ENCODE measurements at places on chromosomes 3 and 15.
A peak's percentile ranks its signal among the peaks of the same experiment; 100 is the strongest.

DNA sequence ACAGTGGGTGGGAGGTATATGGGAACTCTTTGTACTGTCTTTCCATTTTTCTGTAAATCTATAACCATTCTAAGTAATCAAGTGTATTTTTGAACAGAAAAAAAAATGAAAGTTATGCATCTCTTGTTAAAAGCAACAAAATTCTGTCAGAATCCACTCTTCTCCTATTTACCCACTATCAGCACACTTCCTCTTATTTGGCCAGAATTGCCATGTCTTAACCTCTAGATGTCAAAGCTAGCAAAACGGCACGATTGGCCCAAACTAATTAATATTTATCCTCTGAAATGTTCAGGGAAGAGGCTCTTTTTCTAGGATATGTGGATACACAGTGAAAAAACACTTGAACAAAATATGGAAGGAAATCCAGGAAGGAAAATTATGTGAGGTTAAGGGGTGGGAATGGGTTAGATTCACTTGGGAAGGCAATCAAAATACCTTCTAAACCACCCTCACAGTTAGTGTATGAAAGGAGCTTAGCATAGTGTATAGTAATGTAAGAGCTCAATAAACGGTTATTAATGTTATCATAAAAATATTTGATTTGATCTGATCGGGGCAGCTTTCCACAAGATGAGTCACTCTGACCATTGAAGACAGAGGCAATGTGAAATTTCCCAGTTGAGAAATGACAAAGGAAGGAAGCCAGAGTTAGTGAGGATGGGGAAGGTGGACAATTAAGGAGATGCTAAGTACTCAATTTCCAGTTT is 20.1 kb upstream of the TGFBR2 start:
- DNase-seq, result no peak

DNA sequence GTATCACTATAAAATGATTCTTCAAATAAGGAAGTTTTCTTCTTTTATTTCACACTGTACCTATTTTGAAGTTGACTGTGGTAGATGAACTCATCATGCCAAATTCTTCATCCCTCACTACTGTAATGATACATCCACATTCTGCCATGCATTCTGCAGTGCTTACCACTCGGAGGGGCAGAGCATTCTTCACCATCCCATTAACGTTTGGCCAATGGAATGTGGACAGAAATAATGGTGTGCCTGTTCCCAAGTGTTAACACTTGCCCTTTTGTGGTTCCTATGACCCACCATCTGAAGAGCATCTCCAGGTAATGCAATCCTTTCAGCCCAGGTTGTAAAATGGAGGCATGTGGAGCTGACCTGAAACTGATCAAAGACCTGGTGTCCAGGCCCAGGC is 18.6 kb downstream of the GOLIM4 start:
- no peak for DNase-seq

DNA sequence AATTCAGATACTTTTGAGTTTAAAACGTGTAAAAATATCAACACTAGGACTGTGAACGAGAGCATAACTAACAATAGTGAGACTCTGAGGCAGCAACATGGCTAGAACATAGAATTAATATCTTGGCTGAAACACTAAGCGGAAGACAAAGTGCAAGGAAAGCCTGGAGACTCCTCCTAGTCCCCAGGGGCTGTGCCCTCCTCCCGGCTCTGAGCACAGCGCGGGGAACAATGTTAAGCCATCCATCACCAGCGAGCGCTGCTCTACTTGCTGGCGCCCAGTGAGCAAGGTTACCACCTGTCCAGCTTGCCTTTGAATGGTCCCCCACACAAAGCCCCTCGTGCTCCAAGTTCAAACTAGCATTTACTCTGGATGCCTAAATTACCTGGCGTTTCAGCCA is 436.9 kb downstream of the FOXP1 start:
- no peak for DNase-seq

DNA sequence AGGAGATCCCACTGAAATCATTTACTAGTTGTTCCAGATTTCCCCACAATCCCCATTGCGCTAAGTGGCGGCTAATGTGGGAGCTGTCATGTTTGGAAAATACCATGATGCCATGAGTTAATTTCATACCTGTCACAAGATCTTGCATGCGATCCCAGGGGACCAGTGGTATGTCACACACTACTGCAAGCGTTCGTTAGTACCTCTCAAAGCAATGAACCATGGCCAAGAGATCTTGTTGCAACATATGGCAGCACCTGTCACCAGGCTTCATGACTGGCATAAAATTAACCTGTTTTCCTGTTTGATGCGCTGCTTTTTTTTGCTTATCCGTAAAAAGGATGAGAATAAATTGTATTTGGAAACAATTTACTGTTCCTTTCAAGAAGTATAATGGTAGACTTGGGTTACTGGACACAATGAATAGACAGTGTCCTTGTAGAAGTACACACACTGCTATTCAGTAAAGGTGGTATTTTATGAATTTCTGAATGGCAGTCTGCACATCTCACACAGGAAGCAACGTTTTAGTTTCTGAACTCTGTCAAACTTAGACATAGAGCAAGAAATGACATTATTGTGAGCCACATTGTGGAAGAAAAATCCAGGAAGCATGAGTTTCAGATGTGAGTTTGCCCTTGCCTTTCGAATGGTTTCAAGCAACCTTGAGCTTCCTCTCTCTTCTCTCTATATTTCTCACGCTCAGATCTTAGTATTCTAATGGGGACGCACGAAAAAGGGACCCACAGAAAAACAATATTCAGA is 81.9 kb downstream of the CHL1 start:
- DNase-seq, result no peak

- no peak for DNase-seq
Observed at GRCh38 chr15:95325763-95326404, 1004.6 kb upstream of the NR2F2 start.

DNA sequence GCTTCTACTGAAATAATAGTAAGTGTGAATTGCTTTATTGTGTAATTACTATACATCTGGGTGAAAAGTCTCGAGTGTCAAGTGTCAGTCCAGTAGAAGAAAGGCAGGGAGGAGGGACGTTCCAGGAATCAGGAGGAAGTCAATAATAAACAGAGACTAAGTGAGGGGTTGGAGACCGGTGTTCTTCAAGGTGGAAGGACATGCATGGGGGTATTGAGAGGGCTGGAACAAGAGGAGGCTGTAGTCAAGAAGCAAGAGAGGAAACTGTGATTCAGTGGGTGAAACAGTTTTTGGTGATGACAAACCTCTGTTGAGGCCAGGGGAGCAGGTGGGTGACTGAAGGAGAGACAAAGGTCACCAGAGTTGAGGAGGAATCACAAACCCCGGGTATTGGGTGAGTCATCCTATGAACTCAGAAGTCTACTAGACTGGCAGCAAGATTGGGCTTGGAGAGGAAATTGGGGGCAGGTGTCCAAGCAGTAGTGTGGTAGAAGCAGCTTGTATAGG is 11.6 kb upstream of the SCAMP5 start:
- DNase-seq, result peak; percentile 47

GRCh38 chr3:190601622-190602021 is 87.7 kb downstream of the IL1RAP start:
- no peak for DNase-seq

GRCh38 chr3:25155652-25156471 is 272.2 kb upstream of the RARB start:
- no peak for DNase-seq

- DNase-seq, result no peak
Observed at GRCh38 chr3:24259901-24260512, 234.6 kb downstream of the THRB start.

DNA sequence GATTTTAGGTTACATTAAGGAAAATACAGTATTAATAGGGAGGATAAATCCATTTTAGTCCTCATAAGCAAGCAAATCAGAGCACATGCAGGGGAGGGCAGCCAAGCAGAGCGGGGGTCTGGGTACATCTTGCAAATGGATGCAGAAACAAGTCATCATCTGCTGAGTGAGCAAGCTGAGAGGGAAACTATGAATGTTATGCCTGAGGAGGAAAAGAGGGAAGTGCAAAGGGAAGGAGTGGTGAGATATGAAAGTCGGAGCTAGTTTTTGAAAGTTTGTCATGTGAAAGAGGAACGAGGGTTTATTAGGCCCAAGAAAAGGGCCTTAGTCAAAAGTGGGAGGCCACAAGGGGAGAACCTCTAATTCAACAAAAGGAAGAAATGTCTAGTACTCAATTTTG is 15.4 kb downstream of the PTX3 start:
- no peak for DNase-seq

GRCh38 chr15:88147760-88148159 is 108.8 kb downstream of the NTRK3 start:
- no peak for DNase-seq

- DNase-seq, result no peak
Observed at GRCh38 chr3:153458881-153459280, 296.9 kb downstream of the RAP2B start.

DNA sequence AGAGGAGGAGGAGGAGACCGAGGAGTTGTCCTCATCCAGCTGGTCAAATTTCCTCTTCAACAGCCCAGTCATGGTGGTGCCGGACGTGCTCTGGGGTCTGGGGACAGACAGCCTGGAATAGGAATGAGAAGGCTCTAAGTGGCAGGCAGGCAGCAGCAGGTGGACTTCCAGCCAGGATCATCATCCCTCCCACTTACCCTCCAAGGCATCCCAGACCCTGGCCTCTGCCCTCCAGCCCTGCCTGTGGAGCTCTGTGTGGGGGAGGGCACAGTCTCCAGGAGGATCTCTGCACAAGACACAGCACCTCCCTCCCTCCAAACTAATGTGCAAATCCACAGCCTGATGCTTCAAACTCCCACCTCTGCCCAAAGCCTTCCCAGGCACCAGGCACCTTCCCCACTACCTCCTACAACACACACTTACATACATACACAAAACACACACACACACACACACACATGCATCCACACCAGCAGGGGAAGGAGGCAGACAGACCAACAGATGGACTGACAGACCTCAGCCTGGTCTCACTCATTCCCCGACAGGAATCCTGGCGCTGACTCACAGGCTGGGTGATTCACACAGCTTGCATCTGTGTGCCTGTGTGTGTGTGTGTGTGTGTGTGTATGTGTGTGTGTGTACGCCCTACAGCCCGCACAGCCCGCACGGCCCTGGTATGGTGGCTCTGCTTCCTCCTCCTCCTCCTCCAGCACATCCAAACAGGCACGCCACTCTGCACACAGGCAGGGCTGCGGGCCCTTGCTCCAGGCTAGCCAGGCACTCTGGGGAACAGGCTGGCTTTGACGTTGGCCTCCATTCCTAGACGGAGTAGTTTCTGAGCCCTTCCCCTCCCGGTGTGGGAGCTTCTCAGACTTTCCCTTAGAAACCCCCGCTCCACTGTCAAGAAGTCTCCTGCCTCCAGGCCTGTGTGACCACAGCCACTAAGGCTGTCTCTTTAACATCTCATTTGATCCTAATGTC is 6.5 kb downstream of the CSRNP1 start:
- DNase-seq, result peak; percentile 83

DNA sequence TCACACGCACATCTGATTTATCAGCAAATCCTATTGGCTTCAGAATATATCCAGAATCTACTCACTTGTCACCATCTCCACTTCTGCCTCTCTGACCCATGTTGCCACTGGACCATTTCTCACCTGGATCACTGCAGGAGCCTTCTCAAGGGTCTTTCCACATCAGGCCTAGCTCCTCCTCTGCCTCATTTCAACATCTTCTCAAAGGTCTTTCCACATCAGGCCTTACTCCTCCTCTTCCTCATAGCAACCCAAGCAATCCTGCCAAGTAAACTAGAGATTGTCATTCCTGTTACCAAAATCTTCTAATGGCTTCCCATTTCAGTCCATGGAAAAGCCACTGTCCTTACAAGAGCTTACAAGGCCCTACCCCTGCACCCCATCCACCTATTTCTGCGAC is 18.0 kb upstream of the DUT start:
- DNase-seq, result no peak

DNA sequence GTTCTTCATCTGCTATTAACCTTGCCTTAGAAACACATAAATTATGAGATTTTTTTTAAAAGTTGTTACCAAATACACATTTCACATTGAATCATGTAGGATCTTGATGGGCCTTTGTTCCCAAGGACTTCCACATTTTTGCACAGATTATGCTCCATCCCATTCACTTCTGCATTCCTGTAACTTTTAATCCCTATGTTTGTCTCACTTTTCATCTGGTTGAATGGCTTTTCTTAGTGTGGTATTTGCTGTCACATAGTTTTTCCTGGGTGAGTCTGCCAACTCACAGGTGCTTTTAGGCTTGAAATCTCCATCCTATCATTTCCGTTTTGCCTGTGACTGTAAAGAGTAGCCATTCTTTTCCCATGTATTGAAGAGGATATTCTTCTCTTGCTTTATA is 297.2 kb upstream of the TPRG1 start:
- no peak for DNase-seq

DNA sequence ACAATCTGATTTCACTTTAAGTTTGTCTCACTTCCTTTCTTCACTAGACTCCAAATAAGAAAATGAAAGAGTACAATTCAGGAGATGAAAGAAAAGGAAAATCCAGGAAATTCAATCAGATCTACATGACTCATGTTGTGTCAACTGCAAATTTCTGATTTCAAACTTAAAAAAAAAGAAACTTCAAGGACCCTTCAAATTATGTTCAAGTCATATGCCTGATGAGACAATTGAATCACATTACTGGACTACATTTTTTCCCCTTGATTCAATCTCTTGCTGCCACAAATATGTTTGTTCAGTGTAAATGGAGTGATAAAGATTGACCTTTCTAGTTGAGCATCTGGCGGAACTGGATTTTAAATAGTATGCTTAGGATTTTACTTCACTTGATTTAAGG is 37.4 kb downstream of the FRMD5 start:
- no peak for DNase-seq

GRCh38 chr3:136639069-136639468 is 113.1 kb downstream of the STAG1 start:
- DNase-seq, result no peak

GRCh38 chr3:53027254-53027844 is 18.5 kb downstream of the SFMBT1 start:
- no peak for DNase-seq

- DNase-seq, result peak; percentile 45
Observed at GRCh38 chr15:40047415-40048210, 8.6 kb upstream of the SRP14 start.

GRCh38 chr15:37291920-37292319 is 191.6 kb upstream of the MEIS2 start:
- DNase-seq, result no peak

GRCh38 chr15:64586984-64587383 is 126.6 kb downstream of the ZNF609 start:
- DNase-seq, result no peak

GRCh38 chr3:152382312-152383135 is 113.8 kb downstream of the MBNL1 start:
- DNase-seq, result no peak

Measured in stimulated activated CD4-positive, alpha-beta T cell treated with anti-CD3 and anti-CD28 coated beads, Interleukin-4, amount 100 ng/mL, for 4 hours (primary cell).